ENCODE measurements at places on chromosomes 2 and 18. TPM values are rescaled to one million over a fixed set of nuclear protein-coding genes. Genes with fewer than 3 reads are reported as not detected.

Gene FAP
- total RNA-seq, result 62.3 TPM

Gene PRKAG3
- not detected for total RNA-seq

Gene ERLEC1
- 122 TPM for total RNA-seq

Gene ALPG
- not detected for total RNA-seq

Gene ONECUT2
- not detected for total RNA-seq

Gene CAPN14
- not detected for total RNA-seq

Gene MSTN
- under 0.01 TPM for total RNA-seq

Gene ANO7
- total RNA-seq, result 0.70 TPM

Gene PDE11A
- total RNA-seq, result not detected

Gene CPO
- not detected for total RNA-seq

Gene DUSP2
- total RNA-seq, result 6.6 TPM

Gene SERTAD2
- total RNA-seq, result 6.2 TPM

Gene DCC
- under 0.01 TPM for total RNA-seq

Gene CSRNP3
- 1.2 TPM for total RNA-seq

Gene STARD6
- not detected for total RNA-seq

Gene FANCL
- 26.2 TPM for total RNA-seq

Gene COX7A2L
- 157 TPM for total RNA-seq

Gene NPHP1
- 1.9 TPM for total RNA-seq

Gene TNS1
- total RNA-seq, result 63.7 TPM

Gene SYT4
- not detected for total RNA-seq

Gene PSTPIP2
- 1.5 TPM for total RNA-seq

Gene TMEM87B
- total RNA-seq, result 28.0 TPM

Gene TNP1
- total RNA-seq, result not detected

Gene DTNA
- 16.1 TPM for total RNA-seq

Gene DNAJC5G
- total RNA-seq, result not detected

Gene MATN3
- 2.9 TPM for total RNA-seq

Gene MBP
- total RNA-seq, result 12.9 TPM

Gene DOCK10
- total RNA-seq, result 3.6 TPM

Gene CELF4
- 2.5 TPM for total RNA-seq

Gene SRD5A2
- not detected for total RNA-seq

Gene UPP2
- not detected for total RNA-seq

Gene HOXD12
- not detected for total RNA-seq

Gene LPIN2
- 28.6 TPM for total RNA-seq

Gene ZNG1B
- total RNA-seq, result 7.7 TPM

Gene FOXI3
- total RNA-seq, result not detected

Gene ANKZF1
- total RNA-seq, result 32.1 TPM

Gene ASB18
- total RNA-seq, result not detected

Gene TANC1
- total RNA-seq, result 17.3 TPM

Gene DCDC2C
- not detected for total RNA-seq

Gene PAX3
- total RNA-seq, result not detected

Gene DOK6
- total RNA-seq, result 2.8 TPM
